Stimulated activated CD8-positive, alpha-beta memory T cell treated with anti-CD3 and anti-CD28 coated beads, Interleukin-12 subunit alpha, Interleukin-12 subunit beta, amount 100 ng/mL, for 1 hour (primary cell): ENCODE measurements at places on chromosomes 2 and 18.

DNA sequence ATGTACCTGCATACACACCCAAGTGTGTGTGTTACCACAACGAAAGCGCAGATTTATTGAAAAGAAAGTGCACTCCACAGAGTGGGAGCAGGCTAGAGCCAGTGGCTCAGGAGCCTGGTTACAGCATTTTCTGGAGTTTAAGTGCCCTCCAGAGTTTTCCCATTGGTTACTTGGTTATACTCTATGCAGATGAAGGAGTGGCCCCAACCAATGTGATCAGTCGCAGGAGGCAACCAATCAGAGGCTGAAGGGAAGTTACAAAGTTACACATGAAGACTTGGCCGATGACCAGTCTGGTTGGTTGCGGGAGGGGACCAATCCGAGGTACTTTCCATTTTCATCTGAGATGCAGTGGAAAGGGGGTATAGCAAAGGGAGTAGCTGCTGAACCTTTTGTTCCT, 13.5 kb upstream of the PRLH start:
- DNase-seq: no peak

GRCh38 chr18:49151482-49151881, 200.7 kb upstream of the SMAD7 start:
- no peak for DNase-seq

DNA sequence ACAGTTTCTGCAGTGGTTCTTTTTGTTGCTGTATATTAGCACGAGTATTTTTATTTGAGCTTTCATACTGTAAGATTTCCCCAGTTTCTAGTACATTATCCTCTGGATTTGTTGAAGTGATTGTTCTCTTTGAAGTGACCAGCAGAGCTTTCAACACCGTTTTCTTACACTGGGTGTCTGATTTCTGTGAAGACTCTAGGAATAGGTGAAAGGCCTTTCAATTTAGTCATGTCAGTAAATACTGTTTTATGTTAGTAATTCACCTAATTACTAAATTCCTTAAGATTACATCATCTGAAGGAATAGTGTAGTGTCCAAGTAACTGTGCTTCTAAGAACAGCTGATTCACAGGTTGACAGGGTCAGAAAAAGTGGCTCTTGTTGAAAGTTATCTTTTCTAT, 2.3 kb downstream of the PPM1B start:
- no peak for DNase-seq

DNA sequence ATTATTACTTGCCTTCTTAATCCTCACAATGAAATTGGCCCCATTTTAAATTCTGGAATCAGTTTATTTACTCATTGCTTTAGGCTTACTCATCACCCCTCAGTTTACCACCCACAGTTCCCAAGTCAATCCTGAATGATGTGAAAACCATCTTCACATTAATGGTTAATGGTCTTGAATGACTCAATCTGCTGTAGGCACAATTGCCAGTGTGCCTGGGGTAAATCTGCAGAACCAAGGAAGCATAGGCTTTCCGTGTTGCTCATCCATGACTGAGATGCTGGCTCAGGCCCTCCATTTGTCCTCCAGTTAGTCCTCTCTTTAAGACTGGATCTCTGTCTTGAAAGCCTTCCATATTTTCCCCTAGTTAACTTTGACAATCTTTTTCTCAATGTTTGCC, 164.5 kb downstream of the PMAIP1 start:
- DNase-seq: no peak
